ENCODE measurements at places on chromosomes 12 and 14.

DNA sequence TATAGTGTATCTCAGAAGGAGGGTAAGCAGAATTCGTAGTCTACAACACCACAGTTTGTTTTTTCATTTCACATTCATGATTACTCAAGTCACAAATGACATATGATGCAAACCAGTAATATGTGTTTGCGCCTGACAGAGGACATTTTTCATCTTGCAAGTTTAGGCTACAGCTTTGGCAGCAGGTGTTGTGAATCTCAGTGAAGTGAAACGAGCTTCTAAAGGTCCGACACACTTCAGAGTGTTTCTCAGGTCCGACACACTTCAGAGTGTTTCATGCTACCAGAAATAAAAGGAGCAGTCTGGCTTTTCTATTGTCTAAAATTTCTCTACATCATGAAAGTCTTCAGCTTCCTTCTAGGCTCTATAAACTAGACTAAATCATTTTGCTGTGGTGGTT is 22.7 kb downstream of the CLEC14A start:
- no peak for DNase-seq

- DNase-seq: no peak
Observed at GRCh38 chr14:50394713-50395112, 2.0 kb downstream of the CDKL1 start.

GRCh38 chr12:14454098-14454907 is 88.8 kb downstream of the ATF7IP start:
- DNase-seq: no peak

GRCh38 chr14:36757734-36758601 is 96.3 kb downstream of the PAX9 start:
- no peak for DNase-seq

GRCh38 chr14:95703805-95704204 is 10.1 kb downstream of the TCL1A start:
- no peak for DNase-seq

GRCh38 chr12:11749943-11750690 is 100.6 kb downstream of the ETV6 start:
- DNase-seq: no peak

DNA sequence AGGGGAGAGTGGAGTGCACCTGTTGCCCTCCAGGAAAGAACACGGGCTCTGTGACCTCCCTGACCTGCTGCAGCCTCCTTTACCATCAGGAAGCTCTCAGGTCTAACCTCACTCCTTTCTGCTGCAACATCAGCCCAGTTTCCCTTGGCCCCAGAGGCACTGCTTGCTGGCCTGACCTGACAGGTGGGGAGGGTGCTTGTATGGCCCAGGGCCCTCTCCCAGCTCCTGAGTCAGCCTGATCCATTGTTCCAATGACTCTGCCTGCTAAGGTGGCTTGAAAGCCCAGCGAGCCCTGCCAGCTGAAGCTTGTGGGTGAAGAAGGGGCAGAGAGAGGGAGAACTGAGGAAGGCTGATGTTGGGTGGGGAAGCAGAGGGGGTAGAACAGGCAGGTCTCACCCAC is 13.2 kb upstream of the KRT78 start:
- no peak for DNase-seq

DNA sequence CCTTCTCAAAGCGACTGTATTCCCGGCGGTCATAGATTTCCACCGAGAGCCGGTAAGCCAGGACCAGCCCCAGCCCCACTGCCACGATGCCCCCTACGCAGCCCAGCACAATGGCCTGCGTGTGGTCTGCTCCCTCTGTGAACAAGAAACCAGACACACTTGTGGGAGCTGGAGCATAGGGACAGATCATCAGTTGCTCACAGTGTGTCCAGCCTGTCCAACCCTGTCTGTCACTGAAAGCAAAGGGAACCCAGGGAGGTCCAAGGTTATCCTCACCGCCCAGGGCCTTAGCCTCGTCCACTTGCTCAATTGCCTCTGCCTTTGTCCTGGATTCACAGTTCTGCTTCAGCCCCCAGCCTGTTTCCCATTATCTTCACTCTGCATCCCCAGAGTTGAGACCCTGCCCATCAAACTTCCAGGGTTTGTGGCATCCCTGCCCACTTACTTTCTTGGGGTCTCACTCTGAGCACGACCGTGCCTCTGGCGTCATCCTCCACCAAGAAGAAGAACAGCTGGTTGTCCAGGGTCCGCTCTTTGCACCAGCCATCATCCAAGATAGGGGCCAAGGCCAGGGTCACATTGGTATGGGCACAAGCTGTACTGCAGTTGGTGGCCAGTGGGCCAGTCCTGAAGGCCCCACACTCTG is 11.3 kb upstream of the CSAD start:
- no peak for DNase-seq

DNA sequence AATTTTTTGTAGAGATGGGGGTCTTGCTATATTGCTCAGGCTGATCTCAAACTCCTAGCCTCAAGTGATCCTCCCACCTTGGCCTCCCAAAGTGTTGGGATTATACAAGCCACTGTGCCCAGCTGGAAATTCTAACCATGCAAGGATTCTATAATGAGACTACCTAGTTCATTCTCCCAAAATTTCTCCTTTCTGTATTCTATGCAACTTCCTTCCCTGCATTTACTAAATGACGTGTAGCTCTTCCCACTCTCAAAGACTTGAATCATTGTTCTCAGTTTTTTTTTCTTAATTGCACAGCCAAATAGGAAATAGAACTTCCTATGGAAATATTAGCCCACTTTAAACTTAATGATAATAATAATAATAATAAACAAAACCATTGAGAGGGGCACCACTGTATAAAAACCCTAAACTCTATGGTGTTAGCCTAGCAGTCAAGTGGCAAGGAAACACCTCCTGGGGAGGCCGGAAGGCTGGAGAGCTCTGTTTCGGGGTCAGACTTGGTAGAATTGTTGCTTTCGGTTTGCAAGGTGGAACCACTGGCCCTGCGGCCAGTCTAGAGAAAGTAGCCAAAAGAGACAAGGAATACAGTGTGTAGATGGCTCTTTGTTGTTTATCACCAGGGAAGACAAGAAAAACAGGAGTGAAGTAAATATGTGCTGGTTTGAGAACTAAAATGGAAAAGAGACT is 40.0 kb upstream of the TESC start:
- no peak for DNase-seq

- no peak for DNase-seq
Observed at GRCh38 chr12:95085612-95086011, 12.2 kb upstream of the NR2C1 start.

DNA sequence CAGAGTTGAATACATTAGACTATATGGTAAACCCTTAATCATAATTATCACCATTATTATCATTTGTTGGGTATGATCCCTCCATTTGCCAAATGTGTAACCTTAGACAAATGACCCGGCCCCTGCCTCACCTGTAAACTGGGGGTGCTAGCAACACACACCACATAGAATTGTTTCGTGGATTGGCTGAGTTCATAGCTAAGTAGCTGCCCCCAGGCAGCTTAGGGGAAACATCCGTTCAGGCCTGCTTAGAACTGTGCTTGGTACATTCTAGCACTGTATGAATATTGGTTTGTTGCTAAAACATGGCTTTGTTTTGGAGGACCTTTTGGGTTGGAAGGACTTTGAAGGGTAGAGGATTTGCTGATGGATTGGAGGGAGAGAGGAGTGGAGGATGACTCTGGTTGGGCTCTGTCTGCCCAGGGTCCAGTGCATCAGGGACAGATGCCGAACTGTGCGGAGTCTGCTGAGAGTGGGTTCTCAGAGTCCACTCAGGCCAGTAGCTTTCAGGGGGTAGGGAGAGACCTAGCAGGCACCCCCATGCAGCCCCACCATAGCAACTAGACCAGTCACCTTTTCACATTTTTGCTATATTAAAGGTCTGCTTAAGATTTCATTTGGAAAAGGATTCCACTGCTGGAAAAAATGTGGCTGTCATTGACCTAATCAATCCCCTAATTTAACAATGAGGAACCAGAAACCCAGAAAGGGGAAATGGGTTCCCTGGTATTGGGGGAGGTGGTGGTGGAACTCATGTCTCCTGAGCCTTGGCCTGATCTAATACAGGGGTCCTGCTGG is 2.2 kb downstream of the RIN3 start:
- no peak for DNase-seq

- no peak for DNase-seq
Observed at GRCh38 chr14:75875958-75876357, 105.8 kb downstream of the TGFB3 start.

DNA sequence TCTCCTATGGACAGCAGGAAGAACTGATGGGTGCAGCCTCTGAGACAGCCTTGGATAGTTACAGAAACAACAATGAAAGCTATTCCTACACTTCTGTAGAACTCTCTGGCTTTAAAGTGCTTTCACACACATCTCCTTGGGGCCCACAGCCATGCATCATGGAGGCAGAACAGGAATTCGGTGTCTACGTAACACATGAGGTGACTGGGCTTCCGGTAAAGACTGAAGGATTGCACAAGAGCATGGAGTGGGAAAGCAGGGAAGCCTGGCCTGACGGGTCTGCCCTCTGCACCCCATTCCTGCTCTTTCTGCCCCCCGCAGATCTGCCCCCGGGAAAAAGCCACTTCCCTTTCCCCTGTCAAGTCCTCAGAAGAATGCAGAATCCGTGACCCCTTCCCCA is 82.6 kb downstream of the VWF start:
- DNase-seq: no peak

DNA sequence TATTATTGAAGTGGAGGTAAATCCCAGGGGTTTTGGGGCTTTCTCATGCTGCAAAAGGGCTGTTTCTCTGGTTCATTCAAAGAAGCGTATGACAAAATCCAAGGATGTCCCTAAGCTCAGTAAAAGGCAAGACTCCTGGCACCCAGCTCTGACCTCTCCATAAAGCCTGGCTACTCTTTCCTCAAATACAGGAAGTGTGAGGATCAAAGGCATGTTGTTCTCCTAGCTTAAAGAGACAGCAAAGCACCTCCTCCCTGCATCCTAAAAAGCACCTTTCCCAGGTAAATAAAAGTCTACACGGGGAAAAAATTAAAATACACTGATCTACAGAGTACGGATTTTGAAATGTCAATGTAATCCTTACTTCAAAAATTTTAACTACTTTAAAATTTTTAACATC is 118.6 kb downstream of the LMNTD1 start:
- no peak for DNase-seq

DNA sequence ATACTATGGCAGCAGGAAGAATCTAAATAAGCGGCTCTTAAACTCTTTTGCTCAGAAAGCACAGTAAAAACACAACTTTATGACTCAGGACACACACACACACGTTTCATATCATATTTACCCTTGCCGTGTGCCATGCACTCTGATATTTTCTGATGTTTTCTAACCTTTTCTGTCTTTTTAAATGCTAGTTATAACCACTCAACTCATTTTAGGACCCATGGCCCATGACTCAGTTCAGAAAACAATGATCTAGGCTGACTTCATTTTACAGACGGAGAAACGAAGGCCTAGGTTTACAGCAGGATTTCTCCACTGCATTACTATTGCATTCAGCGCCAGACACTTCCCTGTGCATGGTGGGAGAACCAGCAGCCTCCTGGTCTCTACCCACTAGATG is 9.1 kb downstream of the VWF start:
- no peak for DNase-seq

- no peak for DNase-seq
Observed at GRCh38 chr12:8813572-8814357, 8.7 kb upstream of the A2ML1 start.

DNA sequence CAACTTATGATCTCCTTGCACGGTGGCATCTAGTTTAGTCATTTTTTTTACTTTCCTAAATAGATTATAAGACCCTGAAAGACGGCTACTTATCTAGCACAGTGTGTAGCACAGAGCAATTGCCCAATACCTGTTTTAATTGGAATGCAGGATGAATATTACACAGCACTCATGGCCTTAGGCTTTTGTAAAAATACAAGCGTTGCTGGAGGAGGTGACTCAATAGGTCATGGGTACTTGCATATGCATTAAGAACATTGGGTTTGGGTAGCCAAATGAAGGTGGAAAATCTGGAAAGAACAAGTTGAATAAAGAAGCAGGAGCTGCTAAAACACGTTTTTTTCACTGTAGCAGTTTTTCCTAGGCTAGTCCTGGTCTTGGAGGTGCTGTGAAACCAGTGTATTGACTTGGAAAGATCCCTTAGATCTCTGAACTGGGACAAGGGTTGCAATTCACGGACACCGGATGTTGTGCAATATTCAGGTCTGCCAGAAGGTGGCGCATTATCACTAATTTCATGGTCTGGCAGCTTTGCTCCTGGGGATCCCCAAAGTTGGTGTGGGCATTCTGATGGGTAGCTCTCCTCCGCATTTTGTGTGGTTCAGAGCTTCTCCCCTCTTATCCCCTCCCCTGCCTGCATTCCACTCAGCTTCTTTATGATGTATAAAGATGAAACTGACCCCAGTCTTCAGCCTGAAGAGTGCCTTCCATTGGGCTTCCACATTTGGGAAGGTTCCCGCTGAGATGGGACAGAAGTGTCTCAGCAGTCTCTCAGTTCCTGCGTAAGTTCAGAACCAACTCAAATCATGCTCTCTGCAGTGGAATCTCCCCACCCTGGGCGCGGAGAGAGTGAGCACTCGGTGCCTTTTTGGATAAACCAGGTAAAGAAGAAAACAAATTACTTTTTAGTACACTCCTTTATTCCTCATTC is 278.3 kb downstream of the NRXN3 start:
- DNase-seq: no peak

DNA sequence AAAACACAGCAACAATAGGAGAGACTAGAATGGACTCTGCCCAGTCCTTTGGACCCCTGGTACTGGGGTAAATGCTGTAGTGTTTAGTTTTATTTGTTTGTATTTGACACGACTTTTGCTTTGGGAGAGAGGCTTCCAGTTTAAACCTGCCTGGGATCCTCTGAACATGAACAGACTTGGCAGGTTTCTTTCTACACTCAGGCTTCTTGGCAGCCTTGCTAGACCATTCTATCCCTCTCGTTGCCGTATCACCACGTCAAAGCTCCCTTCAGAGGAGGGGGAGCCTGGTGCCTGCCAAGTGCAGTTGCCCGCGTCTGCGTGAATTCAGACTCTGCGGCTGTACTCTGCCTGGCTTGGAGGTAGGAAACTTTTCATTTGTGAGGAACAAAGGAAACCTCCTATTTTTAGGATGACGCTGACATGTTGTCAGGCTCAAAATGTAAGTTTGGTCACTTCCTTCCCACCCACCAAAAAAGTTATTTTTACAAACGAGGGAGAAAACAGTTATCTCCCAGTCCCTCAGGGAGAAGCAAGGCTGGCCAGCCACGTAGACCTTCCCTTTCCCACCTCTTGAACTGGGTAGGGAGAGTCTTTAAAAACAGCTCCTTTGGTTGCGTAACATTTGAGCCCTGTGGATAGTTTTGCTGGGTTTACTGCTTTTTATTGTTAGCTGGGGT is 25.9 kb downstream of the CD9 start:
- DNase-seq: peak; percentile 91

- DNase-seq: peak; percentile 11
Observed at GRCh38 chr12:8914716-8915526, 612 bp downstream of the PHC1 start.

DNA sequence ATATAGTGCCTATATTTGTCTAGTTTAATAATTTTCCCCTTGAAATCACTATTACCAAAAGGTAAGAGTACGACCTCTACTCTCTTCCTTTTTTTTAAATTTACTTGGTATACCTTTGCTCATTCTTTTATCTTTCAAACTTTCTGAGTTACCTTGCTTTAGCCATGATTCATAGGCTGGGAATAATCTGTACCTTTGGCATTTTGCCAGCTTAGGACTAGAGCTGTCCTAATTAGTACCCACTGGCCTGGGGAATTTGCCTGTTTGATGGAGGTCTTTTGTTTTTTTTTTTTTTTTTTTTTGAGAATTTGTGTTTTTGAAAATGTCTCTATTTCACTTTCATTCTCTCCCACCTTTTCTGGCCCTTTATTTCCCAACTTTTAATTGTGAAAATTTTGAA is 8.7 kb upstream of the SLC4A8 start:
- no peak for DNase-seq

- DNase-seq: peak; percentile 75
Observed at GRCh38 chr14:37874429-37875109, 279.1 kb downstream of the TTC6 start.

- no peak for DNase-seq
Observed at GRCh38 chr12:85784096-85784720, 52.0 kb downstream of the RASSF9 start.
